ENCODE measurements at places on chromosomes 5 and 9.

DNA sequence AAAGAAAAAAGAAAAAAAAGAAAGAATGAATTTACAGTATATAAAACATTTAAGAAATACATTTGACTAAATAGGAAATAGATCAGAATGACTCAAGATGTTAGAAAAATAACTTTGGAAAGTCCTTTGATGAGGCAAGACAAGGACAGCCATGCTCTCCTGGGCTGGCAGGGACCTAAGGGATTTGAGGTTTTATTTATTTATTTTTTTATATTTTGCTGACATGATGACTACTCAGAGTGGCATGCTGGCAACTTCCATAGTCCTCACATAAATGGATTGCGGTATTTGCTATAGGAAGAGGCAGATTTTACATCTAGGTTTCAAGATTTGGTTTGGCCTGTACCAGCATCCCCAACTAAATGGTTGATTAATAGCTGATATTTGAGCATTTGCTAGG lies 17.7 kb downstream of the SLC28A3 start:
- no peak for DNase-seq

- DNase-seq: no peak
These were observed 21.8 kb downstream of the C9 start for GRCh38 chr5:39342460-39342859.

- no peak for DNase-seq
These were observed 142.5 kb downstream of the SNCAIP start for GRCh38 chr5:122454541-122454940.

GRCh38 chr5:142222866-142223558 lies 101.8 kb downstream of the SPRY4 start:
- no peak for DNase-seq

DNA sequence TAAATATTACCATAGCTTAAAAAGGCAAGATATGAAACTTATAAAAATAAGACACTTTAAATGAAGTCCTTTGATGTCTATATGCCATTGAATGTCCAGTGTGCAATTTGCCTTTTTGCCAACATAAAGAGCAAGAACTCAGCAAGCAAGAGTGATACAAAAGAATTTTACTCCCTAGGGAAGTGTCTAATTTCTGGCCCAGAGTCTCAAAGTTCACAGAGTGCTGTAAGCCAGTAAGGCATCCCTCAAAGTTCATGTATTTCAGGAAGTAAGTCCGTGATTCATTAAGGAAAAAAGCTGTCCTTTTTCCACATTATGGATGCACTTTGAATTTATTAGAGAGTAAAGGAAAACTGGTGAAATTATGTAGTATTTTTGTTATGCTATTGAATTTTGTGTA lies 185.2 kb downstream of the CCDC171 start:
- no peak for DNase-seq

DNA sequence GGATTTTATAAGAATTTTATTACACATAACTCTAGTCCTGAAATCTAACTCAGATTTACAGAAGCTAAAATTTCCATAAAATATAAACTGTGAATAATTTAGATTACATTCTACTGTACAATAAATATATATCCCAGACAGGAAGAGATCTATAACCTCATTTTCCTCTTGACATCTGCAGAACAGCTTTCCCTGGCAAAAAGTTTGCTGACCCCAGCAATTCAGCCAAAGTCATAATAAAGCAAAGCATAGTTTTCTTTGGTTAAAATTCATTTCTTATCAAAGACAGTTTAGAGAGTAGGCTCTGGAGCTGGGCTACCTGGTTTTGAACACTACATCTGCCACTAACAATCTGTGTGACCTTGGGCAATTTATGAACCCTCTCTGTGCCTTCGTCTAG lies 372.5 kb downstream of the CAAP1 start:
- DNase-seq: no peak

- DNase-seq: no peak
These were observed 121.7 kb downstream of the ICE1 start for GRCh38 chr5:5544094-5544663.

GRCh38 chr9:36855448-36856315 lies 178.4 kb downstream of the PAX5 start:
- no peak for DNase-seq

DNA sequence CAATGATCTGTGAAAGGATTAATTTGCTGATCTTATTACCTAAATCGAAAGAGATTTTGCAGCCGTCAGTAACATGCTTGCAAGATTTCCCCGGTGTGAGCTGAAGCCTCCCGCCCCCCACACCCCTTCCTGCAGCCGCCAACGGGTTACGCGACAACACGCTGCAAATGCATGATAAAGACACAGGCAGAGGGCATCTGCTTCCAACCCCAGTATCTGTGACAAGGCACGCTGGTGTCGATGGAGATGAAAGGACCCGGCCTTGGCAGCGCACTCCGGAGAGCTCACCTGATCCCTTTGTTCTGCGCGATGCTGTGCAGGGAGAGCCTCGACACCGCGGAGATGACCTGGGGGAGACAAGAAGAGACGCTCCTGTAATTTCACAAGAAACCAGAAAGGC lies 122.9 kb upstream of the SARDH start:
- DNase-seq: no peak

DNA sequence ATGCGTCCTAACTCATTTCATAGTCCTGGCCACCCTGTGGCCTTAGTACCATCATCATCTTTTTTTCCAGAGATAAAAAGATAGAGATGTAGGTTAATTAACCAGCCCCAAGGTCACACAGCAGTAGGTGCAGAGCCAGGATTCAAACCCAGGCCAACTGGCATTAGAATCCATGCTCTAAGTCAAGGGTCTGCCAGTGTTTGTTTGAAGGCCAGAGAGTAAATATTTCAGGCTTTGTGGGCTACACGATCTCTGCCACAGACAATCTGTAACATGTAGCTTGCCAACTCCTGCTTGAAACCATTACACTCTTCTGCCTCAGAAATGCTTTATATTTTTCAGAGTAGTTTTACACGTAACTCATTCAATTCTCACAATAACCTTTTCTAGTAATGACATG lies 119.6 kb downstream of the EFNA5 start:
- no peak for DNase-seq

GRCh38 chr9:115952430-115953292 lies 200.9 kb upstream of the PAPPA start:
- DNase-seq: no peak

DNA sequence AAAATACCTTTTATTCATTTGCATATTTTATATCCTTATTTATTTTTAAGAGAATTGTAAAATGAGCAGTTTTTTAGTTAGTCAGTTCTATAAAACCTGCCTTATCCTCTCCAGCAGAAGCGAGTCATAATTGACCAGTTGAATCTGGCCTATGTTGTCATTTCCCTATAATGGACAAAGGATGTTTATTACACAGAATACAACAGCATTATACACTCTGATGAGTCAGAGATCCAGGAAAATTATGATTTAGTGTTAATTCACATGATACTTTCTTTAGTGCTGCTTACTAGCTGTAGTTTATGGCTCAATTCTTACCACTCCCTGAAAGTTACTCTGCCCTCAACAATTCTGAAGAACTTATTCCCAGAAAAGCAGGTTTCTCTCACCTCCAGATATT lies 26.8 kb upstream of the LURAP1L start:
- no peak for DNase-seq

DNA sequence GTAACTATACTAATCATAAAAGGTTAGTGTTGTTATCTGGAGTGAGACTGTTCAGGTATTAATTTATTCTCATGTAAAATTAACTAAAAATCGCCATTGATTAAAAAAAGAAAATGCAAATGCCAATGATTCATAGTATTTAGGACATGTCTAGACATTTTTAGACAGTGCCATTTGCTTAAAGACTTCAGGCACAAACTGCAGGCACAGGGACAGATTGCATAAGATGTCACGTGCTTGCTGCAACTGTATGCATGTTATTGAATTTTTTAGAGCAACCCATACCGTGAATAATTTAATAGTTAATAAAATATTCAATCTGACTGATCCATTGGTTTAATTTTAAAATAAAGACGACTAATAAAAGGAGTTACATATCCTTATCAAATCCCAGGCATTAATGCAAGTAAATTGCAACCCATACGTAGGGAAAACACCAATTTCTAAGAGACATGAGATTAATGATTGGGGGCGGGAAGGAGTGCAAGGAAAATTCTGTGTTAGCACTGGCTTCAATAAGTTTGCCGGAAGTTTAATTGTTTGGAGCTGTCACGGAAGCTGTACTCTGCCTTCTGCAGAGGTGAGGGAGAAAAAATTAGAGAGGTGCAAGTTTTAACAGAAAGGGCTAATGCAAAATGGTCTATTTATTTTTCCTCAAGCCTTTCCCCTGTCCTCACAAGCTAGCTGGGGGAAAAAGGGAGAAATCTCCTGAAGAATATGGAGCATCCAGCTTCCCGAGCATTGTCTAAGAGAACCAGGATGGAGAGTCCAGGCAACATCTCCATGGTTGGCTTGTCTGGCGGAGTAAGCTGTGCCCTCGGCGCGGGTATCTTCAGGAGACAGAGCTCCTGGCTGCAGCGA lies 2.9 kb downstream of the EDIL3 start:
- no peak for DNase-seq

- no peak for DNase-seq
These were observed 283.8 kb downstream of the CD180 start for GRCh38 chr5:66912787-66913186.

DNA sequence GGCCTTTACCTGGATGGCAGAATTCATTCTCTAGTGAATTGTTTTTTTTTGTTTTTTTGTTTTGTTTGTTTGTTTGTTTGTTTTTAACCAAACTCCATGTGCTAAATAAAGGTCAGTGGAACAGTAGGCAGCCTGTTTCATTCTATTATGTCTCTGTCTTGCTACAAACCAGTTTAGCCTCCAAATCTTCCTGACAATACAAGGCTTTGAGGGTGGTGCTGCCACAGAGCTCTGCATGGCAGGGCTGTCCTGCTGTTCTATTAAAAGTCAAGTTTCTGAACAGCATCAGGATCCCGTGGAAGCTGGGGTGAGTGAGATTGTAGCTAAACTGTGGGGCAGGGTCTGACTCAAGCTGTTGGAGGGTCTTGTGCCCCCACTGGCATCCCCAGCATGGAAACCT lies 144.1 kb upstream of the MAST4 start:
- no peak for DNase-seq

- DNase-seq: no peak
These were observed 10.6 kb downstream of the TAS2R1 start for GRCh38 chr5:9619331-9620092.

DNA sequence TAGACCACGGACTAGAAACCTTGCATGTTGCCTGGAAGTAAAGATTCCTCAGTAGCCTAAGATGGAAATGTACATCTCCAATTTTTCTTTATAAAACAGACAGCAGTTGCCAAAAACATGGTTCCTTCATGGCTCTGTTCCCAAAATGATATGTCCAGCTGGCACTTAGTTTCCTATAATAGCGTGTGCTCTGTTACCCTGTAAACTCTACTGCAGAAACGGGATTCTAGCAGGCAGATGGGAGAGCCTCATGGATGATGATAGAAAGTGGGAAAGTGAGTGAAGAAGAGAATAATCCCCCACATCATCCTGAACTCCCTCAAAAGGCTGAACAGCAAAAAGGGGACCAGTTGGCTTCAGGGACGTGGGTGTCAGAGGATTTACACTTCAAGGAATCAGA lies 118.2 kb downstream of the FRMD3 start:
- DNase-seq: no peak

GRCh38 chr9:32581512-32582143 lies 8.7 kb upstream of the NDUFB6 start:
- DNase-seq: peak; percentile 41

DNA sequence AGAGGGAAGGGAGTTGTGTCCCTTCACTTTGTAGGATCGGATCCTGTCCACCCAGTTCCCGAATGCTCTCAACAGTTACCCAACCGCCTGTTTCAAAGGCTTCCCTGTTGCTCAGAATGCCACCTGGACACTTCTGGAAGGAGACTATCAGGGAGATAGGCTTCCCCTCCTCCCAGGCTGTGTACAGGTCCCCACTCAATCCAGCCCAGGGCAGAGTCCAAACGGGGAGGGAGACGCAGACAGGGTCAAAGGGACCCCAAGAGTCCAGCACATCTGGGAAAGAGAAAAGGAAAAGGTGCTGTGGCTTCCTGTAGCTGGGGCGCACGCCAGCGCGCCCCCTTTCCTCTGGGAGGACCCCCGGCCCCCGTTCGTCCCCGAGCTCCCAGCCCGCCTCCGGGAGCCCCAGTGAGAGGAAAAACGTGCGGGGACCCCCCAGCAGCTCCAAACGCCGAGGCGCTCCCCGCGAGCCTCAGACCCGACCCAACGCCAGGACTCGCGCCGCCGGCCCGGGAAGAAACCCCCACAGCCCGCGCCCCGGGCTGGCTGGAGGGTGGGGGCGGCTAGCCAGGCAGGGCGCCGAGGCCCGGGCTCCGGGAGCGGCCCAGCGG lies 640 bp downstream of the SURF4 start:
- no peak for DNase-seq

DNA sequence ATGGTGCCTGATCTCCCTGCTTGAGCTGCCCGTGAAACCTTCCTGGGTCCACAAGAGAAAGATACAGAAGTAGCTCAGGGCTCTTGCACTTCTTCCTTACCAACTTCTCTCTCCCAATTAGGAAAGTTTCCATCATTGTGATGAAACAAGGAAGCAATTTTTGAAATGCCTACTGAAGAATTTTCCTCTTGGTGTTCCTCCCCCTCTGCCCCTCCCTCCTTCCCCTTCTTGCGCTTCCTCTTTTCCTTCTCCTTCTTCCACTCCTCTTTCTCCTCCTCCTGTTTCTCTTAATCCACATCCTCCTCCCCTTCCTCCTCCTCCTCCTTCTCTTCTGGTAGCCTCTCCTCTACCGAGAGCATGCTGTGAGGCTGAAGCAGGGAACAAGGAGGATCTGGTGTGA lies 36.3 kb upstream of the OTULINL start:
- DNase-seq: no peak

DNA sequence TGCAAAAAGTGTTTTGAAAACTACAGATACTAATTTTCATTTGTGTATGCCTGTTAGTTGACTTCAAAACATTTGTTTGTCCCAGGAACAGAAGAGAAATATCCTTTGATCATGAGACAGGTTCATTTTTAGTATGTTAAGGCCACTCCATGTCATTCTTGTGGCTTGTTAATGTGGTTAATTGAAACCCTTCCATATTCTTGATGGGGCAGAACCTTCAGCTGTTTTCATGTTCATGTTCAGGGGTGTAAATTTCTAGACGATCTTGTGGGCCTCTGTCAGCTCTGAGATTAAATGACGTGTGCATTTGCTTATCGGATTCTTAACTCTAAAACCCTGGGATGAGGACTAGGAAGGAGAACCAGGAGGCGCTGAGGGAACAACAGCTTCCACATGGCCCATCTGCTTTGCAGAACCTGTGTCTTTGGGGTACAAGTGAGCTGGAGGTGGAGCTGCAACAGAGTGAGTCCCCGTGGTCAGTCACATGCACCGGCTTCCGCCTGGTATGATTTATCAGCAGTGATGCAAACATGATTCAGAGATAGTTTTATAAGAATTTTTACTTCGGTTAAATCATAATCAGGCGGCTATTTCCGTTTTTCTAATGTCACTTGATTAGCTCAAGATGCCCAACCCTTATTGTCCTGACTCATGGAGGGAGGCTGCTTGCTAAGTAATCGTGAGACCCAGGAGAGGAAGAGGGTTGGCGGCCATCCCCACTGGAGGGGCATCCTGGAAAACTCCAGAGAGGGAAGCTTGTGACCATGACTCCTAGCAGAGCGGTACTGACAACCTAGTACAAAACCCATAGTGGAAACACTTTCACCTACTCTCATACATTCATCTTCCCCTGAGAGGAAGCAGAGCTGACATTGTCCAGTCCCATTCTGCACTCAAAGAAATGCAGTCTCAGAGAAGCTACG lies 138.4 kb downstream of the C9orf152 start:
- no peak for DNase-seq

Data from GM12864 (cell line).